ENCODE measurements at places on chromosomes 12 and 14. TPM values are rescaled to one million over a fixed set of nuclear protein-coding genes. Genes with fewer than 3 reads are reported as not detected.

The LRTM2 gene
- not detected for total RNA-seq

The SLC17A8 gene
- total RNA-seq: not detected

DNA sequence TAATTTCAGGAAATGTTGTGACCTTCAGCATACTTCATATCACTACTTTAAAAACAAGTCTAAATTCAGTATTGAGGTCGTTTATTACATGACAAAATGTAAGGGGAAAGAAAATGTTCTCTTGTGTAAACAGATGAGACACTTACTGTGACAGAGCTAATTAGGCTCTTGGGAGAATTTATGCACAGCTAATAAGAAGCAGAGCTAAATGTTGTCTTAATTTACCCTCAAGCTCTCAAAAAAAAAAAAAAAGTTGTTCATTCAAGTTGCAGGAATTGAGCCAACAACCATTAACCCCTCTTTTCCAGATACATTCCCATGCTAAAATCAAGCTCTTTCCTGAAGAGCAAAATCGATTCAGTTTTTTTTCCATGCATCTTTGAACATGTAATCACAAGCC, 1419.4 kb downstream of the FSCB start:
- DNase-seq: no peak

DNA sequence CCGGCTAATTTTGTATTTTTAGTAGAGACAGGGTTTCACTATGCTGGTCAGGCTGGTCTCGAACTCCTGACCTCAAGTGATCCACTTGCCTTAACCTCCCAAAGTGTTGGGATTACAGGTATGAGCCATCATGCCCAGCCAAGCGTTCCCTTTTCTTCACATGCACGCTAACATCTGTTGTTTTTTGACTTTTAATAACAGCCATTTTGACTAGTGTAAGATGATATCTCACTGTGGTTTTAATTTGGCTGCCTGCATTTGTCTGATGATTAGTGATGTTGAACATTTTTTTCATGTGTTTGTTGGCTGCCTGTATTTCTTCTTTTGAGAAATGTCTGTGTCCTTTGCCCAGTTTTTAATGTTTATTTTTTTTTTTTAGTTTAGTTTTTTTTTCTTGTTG, 10.2 kb upstream of the YARS2 start:
- DNase-seq: no peak

DNA sequence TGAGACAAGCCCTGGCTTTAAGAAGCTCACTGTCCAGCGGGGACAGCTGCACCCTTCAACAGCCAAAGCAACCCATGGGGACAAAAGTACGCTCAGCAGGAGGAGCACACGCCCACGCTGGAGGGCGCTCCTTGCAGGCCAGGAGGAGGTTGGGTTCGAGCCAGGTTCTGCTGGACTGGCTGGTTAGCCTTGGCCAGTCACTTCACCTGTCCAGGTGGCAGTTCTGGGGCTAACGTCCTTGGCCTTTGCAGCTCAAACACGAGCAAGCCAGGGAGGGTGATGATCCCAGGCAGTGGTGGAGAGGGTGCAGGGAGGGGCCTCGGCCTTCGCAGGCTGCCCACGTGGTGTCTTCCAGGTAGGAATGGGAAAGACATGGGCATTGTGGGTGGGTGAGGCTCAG, 13.1 kb downstream of the CHGA start:
- DNase-seq: no peak

GRCh38 chr14:70640938-70641547, 673 bp upstream of the TTC9 start:
- DNase-seq: no peak

- no peak for DNase-seq
Measured at GRCh38 chr12:82461836-82462235, 103.5 kb downstream of the METTL25 start.

The PLEK2 gene
- 0.53 TPM for total RNA-seq

GRCh38 chr12:63164911-63165310, 13.9 kb upstream of the AVPR1A start:
- no peak for DNase-seq

GRCh38 chr12:10249690-10250455, 37.2 kb downstream of the GABARAPL1 start:
- DNase-seq: no peak

- no peak for DNase-seq
Measured at GRCh38 chr14:23407516-23408306, at the start of gene MYH6. TSS of gene MYH6 (minus strand) at chr14:23408273. CDS start at chr14:23407223, 1,050 bp downstream.

DNA sequence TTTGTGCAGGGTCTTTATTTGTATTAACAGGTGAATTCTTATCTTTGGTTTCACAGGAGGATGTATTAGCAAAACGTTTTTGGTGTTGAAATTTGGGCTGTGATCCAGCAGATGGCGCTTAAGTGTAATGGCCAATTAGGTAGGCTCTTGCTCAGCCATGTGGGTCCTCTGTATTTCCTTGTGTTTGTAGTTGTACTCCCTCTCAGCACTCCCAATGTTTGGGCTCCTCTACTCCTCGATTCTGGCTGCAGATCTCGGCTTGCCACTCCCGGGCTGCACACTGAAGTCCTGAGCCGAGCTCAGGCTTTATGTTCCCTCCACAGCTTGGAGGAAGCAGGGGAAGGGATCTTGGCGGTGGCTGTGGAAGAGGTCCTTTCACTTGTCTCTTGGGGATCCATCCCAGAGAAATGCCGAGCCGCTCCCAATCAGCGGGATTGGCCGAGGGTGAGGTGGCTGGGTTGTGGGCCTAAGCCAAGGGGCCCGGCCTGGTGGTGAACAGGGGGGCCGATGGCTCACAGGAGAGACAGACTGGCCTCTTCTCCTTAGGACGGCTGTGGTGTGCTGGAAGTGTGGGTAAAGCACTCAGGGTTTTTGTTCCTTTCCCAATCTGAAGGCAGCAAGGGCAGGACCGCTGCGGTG, 133.7 kb downstream of the AEBP2 start:
- no peak for DNase-seq

DNA sequence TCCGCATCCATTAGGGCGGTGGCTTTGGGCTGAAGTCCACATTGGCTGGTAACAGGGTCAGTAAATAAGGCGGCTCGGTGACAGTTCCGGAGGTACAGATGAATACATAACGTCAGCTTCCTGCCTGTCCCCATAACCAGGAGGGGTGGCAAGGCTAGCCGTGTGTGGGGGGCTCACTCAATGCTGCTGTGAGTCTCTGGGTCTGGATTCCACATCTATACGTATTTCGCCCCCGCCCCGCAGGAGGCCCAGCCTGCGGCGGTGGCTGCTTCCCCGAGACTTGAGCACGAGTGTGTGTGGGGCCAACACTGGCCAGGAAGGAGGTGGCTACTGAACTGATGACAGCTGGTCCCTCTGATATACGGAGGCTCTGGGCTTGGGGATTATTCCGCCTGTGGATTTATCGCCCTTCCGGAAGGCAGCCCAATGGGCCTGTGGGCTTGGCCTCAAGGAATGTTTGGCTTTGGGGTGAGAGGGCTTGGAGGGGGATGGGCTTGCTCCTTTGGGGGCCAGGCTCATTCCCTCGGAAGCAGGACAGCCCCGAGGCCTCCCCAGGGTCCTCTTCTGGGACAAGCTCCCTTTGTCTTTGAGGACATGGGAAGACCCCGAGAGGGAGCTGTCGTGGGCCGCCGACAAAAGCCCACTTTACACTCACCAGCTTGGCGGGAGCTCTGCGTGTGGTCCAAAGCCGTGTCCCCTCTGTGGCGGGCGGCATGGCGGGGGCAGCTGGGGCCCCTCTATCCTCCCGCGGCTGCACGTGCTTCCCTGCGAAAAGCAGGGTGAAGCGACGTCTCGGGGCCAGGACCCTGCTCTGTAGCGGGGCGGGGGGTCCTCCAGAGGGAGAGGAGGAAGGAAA, 82.1 kb downstream of the KIF26A start:
- DNase-seq: no peak

GRCh38 chr12:122006186-122006926, 15.3 kb upstream of the BCL7A start:
- DNase-seq: no peak

DNA sequence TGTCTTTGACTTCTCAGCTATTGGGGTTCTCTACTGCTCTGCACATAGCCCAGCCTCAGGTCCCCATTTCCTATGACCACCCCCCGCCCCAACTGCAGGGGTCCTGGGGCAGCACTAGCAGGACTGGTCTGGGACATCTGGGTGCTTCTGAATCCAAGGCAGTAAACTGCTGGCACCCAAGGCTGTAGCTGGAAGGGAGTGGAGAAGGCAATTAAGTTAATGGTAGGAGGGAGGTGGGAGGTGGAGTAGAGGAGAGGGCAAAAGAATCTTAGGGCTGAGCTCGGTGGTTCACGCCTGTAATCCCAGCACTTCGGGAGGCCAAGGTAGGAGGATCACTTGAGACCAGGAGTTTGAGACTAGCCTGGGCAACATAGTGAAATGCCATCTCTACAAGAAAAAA, 11.5 kb downstream of the PLEK2 start:
- DNase-seq: no peak

- no peak for DNase-seq
Measured at GRCh38 chr12:93621986-93622385, 49.5 kb downstream of the SOCS2 start.

DNA sequence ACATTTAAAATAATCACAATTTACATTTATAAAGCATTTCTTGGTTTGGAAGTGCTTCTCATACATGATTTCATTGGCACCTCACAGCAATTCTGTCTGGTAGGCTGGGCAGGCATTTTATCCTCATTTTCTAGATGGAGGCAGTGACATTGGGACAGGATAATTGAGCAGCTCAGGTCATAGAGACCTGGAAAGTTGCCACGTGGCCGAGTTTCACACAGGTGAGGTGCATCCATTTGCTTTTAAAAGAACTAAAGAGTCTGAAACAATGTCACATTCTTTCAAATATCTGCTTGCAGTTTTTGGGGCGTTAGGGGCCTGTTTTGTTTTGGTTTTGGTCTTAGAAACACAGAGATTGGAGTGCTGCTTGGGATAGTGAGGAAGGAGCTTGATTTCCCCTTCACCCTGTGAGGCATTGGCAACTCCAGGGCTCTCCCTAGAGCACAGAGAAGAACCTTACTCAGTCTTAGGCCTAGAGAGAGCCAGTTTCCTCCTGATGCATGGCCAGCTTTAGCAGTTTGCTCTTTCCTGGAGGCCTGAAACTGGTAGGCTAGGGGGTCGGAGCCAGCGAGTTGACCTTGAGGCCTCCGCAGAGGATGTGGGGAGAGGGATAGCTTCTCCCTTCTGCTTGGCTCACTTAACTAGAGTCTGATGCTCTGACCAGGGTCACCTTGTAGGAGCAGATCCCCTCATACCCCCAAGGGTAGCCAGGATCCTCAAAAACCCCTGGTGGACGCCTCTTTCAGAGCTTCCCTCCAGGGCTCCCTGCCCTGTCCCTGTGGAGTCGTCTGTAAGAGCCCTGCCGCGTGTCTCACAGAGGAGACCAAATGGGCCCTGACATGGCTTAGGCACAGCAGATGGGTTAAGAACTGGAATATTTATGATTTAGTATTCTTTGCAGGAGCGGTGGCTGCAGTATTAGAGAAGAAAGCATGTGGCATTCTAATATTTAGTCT, 34.9 kb upstream of the JDP2 start:
- DNase-seq: no peak

DNA sequence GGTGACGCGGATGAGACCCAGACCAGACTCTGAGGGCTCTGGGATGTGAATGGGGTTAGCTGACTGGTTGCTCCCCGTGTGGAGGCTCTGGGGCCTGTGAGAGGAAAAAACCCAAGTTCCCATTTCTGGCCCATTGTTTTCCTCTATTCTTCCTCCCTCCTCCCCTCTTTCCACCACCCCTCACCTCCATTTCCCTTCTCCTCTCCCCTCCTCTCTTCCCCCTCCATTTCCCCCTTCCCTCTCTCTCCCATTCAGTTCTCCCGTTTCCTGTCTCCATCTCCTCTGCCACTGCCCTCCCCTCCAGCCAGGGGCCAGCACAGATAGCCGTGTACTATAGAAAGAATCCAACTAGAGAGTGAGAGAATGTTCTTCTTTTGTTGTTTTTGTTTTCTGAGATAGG, 12.6 kb upstream of the PRPH start:
- DNase-seq: no peak

The RBM25 gene
- 59.6 TPM for total RNA-seq

The SH2B3 gene
- 124 TPM for total RNA-seq

DNA sequence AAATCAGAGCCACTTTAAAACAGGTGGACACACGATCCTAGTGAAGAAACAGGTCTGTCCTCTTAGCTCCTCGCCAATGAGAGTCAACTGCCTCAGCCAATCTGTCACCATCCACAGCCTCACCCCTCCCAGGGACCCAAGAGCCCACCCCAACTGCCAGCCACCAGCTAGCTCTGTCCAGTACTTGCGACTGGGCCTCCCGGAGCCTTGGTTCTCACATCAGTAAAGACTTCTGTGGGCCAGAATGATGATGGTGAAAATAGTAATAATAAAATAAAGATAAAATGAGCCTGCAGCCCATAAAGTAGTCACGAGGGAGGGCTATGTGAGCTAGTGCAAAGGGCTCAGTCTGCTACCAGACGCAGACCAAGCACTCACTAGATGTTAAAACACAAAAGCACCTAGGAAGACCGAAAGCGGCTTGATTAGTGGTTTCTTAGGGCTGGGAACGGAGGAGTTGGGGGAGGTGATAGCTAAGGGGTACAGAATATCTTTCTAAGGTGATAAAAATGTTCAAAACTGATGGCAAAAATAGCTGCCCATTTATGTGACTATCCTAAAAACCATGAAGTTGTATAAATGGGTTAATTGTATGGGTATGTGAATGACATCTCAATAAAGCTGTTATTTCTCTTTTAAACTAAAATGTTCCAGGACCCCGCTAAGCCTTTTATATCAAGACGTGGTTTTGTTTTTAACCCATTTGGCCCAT, 39.8 kb downstream of the ACTN1 start:
- no peak for DNase-seq

- DNase-seq: no peak
Measured at GRCh38 chr12:66072566-66072965, 58.0 kb downstream of the LLPH start.
